A549 treated with Mapracorat at 1 μM for 4 hours (cell line): ENCODE measurements at places on chromosomes 1 and 21. TPM values are rescaled to one million over a fixed set of nuclear protein-coding genes. Genes with fewer than 3 reads are reported as not detected.

SPRR4 gene
- not detected in 5 replicates for total RNA-seq

ATAD3C gene
- total RNA-seq = not detected in 5 replicates

CALML6 gene
- total RNA-seq = 0.13 to 0.50 TPM (median 0.32 TPM) in 4 of 5 replicates, not detected in the other

ATP6V1G3 gene
- not detected in 5 replicates for total RNA-seq

KRTAP24-1 gene
- not detected in 5 replicates for total RNA-seq

LAMC2 gene
- total RNA-seq = 18.9 to 24.4 TPM (median 19.9 TPM) in 5 replicates

E2F2 gene
- 2.2 to 3.2 TPM (median 2.7 TPM) in 5 replicates for total RNA-seq

DMRTA2 gene
- total RNA-seq = 0.10 to 0.26 TPM (median 0.22 TPM) in 5 replicates

CFAP126 gene
- total RNA-seq = 0.19 to 0.32 TPM (median 0.24 TPM) in 3 of 5 replicates, not detected in the others

ETV3L gene
- total RNA-seq = not detected in 5 replicates

WNT9A gene
- total RNA-seq = 6.8 to 10.2 TPM (median 7.9 TPM) in 5 replicates

PRELP gene
- total RNA-seq = 0.02 TPM in 1 of 5 replicates, not detected in the others

MAP3K7CL gene
- 1.1 to 2.7 TPM (median 2.0 TPM) in 5 replicates for total RNA-seq
